ENCODE measurements at places on chromosomes 5 and 9.

- DNase-seq, result no peak
Observed at GRCh38 chr9:137956039-137956438, 78.5 kb downstream of the CACNA1B start.

DNA sequence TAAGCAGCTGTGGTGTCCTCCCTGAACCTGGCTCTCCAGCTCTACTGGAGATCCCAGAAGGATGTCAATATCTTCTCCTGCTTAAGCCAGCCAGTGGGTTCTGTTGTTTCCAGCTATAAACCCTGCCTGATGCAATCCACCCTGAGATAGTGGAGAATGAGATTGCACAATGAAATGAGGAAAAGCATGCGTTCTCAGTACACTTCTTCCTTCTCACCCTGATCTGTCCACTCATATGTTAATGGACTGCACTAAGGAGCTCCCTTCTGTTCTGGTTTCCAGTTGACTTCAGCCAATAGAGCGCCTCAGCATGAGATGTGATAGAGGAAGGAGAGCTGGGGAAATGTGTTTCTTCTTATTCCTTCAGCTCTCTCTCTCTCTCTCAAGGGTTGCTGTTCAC is 40.0 kb upstream of the CDH6 start:
- DNase-seq, result no peak

GRCh38 chr5:170809551-170809950 is 26.0 kb downstream of the GABRP start:
- DNase-seq, result no peak

GRCh38 chr5:159855476-159856191 is 60.6 kb upstream of the ADRA1B start:
- DNase-seq, result no peak

DNA sequence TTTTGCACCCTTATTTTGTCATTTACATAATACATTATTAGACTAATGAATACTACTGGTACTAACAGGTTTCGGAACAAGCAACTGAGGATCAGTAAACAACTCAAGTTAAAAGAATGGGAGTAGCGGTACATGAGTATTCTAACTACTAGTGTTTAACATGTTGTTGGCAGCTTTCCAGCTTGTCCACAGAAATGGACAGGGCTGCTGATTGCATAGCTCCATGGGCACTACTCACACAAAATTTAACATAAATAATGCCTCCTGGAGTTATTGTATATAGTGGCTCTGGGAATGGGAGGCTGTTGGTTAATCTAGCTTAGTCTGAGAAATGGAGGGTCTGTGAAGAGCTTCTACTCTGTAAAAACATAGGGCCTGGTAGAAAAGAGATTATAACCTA is 6.7 kb downstream of the NCBP1 start:
- no peak for DNase-seq

GRCh38 chr5:30832519-30832918 is 361.0 kb upstream of the CDH6 start:
- no peak for DNase-seq

GRCh38 chr9:27683181-27683580 is 109.9 kb upstream of the C9orf72 start:
- no peak for DNase-seq

DNA sequence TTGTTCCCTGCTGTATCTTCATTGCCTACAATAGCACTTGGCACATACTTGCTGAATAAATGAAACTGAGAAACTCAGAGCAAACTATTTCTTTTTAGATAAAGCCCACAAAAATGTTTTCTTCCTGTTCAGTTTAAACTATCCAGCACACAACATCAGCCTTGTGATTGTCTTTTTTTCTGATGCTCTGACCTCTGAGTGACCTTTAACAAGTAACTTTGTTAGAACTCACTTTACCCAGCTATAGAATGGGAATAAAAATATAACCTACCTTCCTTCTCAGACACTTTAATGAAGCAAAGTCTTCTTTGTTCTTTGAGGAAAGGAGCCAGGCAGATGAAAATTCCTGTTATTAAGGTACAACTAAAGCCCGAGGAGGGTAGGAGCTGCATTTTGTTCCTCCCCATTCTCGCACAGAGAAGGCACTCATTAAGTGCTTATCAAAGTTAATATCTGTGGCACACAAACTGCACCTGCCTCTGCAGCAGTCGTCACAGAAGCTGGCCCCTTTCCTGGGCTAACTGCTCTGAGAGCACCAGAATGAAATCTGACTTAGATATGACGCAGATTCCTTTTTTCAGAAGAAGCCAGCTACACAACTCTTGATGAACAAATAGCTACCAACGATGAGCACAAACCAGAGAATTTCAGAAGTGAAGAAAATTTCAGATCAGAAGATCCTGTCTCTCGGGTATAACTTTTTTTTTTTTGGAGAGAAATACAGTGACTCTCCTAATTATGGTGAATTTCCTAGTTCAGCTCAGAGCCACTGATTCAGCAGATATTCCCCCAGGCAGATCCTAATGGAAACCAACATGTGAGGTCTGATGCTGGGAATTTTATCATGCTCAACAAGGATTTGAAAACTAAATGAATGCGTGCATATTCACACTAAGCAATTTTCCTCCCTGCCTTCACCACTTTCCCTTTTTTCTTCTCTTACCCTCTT is 31.0 kb upstream of the NR3C1 start:
- no peak for DNase-seq

- DNase-seq, result peak; percentile 77
Observed at GRCh38 chr5:170293273-170293672, 4.3 kb downstream of the LCP2 start.

DNA sequence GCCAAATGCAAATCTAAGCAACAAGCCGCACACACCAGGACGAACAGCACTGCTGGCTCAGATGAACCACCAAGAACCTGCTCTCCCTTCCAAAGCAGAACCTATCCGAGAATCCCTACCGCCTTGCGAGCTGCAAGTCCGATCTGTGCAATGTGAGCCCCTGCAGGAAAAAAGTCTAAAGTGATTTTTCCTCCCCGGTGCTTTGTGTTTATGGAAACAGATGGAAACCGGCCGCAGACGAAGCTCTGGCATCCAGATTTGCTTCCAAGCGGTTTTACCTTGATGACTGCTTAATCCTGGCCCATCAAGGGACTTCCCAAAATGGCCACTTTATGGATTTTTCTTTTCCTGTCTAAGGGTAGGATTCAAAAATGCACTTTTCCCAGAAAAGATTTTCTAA is 112.5 kb downstream of the VAV2 start:
- no peak for DNase-seq

DNA sequence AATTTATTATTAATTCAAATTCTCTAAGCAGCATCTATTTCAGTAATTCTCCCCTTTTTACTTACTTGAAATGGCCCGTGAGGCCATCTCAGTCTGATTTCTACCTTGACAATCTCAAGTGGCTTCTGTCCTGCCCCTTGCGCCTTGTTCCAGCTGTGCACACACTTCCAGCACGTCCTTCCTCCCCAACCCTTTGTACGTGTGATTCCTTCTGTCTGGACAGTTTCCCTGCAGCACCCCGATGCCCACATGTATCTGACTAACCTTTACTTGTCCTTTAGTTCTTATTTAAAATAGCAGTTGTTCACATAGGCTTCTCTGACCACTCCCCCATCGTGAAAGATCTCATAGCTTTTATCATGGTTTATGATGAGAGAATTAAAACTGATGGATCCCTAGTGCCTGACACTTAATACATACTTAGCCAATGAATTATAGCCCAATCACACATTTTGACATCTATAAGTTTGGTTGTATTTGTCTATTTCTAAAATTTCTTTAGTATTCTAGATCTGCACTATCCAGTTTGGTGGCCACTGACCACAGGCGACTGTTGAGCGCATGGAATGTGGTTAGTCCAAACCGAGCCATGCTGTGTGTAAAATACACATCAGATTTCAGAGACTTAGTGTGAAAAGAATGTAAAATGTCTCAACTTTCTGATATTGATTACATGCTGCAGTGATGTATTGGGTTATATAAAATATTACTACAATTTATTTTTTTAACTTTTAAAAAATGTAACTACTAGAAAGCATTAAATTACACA is 14.3 kb downstream of the ZBTB34 start:
- no peak for DNase-seq

DNA sequence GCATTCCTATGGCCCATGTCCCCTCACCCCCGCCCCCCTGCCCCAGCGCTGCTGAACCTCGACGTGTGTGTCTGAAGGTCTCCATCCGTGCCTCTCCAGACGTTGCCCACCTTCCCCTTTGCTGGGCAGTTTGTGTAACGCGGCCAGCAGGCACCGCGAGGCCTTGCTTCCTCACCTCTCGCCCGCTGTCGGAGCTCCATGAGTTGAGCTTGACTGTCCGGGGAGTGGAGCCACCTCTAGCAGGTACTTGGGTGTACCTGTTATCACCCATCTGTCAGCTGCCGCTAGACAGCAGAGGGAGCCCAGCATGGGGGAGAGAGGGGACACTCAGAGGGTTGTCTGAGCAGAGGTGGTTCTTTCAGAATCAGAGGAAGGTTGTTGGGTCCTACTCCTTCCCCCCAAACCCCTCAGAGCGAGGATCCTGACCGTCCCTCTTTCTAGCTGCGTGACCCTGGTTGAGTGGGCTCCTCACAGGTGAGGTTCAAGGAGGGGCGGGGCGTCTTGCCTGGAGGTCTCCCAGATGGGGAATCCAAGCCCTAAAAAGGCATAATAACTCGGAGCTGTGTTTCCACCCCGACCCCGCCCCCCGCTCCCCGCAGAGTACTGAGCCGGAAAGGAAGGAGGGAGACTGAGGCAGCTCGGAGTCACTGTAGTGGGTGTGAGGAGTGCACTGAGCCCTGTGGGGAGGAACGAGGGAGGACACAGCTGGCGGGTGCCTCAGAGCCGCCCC is 184.7 kb downstream of the C9orf50 start:
- no peak for DNase-seq

DNA sequence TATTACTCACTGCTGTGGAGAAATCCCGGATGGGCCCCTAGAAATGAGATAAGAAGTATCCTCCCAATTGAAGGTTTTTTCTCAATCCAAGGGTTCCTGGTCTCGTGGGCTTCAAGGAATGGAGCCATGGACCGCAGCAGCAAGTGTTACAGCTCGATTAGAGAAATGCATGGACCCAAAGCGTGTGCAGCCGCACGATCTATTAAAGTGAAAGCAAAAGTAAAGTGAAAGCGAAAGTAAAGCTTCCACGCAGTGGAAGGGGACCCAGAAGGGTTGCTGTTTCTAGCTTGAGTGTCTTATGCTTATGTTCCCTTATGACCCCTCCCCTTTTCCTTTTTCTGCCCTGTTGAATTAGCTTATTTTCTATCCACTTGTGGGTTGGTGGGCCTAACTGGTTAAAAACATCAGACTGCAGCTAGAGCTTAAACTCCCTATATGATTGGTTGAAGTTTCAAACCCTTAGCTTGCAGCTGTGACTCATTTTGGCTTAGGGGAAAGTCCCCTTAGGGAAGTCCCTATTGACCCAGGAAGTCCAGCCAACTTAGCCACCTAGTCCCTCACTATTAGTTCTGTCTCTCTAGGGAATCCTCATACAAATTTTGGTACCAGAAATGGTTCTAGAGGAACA is 1111.8 kb downstream of the TAF11L14 start:
- peak; percentile 48 for DNase-seq

DNA sequence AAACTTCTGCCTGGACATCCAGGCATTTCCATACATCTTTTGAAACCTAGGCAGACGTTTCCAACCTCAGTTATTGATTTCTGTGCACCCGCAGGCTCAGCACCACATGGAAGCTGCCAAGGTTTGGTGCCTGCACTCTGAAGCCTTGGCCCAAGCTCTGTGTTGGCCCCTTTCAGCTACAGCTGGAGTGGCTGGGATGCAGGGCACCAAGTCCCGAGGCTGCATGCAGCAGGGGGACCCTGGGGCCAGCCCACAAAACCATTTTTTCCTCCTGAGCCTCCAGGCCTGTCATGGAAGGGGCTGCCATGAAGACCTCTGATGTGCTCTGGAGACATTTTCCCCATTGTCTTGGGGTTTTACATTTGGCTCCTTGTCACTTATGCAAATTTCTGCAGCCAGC is 49.9 kb downstream of the NFX1 start:
- DNase-seq, result no peak

DNA sequence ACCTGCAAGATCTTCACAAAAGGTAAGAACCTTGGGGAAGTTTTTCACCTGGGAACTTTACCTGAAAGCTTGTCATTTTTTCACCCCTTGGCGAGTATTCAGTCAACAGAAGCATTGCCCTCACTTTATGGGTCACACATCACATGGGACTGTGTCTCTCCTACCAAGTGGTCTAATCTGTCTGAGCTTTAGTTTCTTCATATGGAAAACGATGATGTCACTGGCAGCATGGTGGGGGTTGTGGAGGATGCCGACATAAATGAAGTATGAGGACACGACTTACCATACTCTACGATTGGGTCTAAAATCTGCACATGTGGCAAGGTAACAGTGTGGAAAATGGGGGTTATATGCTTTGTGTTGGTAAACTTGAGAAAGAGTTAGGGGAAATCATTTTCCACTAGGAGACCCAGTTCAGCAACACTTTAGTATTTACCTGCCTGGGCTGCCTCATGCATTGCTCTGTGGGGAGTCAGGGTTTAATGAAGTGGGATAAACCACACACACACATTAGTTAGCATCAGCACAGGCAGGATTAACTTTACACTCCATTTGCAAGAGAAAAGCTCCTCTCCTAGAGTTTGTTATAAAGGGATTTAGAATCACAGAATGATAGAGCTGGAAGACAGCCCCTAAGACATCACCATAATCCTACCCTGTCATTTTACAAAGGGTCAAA is 19.8 kb upstream of the PAX5 start:
- DNase-seq, result no peak

DNA sequence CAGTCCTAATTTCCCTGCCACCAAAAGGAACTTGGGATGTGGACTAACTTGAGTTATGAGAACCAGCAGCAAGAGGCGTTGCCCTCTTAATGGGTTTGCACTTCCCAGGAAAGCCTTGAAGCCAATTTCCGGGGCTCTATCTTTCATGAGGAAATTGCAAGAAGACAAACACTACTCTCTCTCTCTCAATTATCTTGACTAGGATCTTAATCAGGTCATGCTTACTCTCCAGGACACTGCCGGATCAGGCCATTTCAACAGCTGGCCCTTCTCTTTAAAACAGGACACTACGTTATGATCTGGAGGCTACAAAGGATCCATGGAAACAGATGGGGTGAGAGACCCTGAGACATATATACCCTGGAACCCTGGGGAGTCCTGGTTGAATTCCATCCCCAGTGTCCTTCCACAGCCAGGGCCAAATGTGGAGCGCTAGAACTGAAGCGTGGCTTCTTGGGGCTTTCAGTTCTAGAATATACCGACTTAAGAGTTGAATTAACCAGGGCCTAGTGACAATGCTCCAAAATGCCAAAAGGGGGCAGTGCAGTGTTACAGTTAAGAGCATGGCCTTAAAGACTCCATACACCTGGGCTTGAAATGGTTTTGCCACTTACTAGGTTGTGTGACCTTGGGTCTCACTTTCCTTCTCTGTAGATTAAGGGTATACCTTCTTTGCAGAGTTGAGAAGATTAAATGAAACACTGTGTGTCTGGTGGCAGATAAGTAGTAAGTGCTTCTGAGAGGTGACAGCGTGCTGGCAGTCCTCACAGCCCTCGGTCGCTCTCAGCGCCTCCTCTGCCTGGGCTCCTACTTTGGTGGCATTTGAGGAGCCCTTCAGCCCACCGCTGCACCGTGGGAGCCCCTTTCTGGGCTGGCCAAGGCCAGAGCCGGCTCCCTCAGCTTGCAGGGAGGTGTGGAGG is 21.1 kb downstream of the FAM219A start:
- DNase-seq, result peak; percentile 81

- no peak for DNase-seq
Observed at GRCh38 chr5:128674837-128675446, 136.9 kb upstream of the FBN2 start.
